ENCODE measurements at places on chromosomes 16 and 17. TPM values are rescaled to one million over a fixed set of nuclear protein-coding genes. Genes with fewer than 3 reads are reported as not detected.

Gene CTRB2
- not detected for total RNA-seq

DNA sequence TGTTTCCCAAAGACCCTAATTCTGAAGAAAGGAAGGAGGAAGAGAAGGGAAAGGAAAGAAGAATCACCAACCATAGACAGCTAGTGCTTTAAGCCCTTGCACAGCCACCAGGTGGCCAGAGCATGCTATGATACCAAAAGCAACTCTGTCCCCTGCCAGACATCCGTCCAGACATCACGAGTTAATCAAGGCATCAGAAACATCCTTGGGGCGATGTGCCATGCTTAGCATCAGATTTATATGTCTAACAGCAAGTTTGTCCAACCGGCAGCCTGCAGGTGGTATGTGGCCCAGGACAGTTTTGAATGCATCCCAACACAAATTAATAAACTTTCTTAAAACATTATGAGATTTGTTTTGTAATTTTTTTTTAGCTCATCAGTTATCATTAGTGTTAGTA is 2.9 kb upstream of the CRYBA1 start:
- peak; percentile 65 for DNase-seq

Gene CACNG4
- total RNA-seq: not detected

DNA sequence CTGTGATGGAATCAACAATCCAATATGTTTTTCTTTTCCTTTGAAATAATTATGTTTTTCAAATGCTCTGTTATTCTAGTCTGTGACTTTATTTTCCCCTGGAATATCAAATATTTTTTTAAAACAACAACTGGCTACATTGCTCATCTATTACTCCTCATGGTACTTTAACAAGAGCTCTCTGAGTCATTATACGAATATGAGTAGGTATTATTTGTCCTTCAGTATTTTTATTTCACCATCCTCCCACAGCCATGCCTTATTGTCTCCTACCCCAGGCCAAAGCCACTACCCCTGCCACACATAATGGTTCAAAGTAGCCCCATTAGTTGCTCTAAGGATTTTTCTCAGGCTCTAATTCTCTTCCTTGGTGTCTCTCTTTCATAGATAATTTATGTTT is 1572.3 kb downstream of the CDH8 start:
- no peak for DNase-seq

Gene SYNGR3
- 12.0 TPM for total RNA-seq

Gene UBB
- 1,291 TPM for total RNA-seq

GRCh38 chr17:57945996-57946797 is 9.0 kb downstream of the CUEDC1 start:
- no peak for DNase-seq

GRCh38 chr17:1785930-1786329 is 24.1 kb downstream of the SERPINF1 start:
- no peak for DNase-seq

Gene CENPX
- total RNA-seq: 130 TPM

- DNase-seq: peak; percentile 85
These were observed at the start of gene MCRIP2 for GRCh38 chr16:641326-642188. Gene MCRIP2, plus strand, starts transcription at chr16:641828. Its CDS starts 164 bp downstream, at chr16:641992.

Gene HIC1
- total RNA-seq: 0.32 TPM

Gene KRT35
- not detected for total RNA-seq

DNA sequence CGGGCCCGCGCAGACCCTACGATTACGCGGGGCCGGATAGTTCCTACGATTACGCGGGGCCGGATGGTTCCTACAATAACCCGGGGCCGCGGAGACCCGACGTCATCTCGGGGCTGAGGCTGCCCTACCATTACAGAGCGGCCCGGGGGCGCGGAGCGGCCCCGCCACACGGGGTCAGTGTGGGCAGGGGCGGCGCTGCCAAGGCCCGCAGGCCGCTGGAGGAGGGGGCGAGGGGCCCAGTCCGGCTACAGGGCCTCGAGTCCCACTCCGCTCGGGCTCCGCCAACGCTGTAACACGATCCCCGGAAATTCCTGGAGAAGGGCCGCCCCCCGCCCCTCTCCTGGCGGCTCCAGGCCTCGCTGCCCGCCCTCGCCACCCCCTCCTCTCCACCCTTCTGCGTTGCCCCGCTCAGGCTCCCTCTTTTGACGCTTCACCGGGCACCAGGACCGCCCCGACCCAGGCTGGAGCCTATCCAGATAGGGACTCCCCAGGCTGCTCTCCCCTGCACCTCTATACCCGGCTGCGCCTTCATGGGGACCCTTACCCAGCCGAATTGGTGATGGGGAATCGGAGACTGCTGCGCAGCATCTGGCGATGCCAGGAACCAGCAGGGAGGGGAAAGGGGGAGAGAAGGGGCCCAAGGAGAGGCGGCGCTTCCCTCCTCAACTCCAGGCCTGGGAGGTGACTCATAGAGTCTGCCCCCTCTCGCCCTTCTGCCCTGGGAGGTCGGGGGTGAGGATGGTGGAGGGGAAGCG is at the start of gene RAB34:
Gene RAB34, minus strand, starts transcription at position 291 of the 755 bp plus-strand sequence. CDS start 602 bp downstream, outside the sequence.
- no peak for DNase-seq

GRCh38 chr16:87471278-87472141 is 21.3 kb downstream of the ZCCHC14 start:
- no peak for DNase-seq

Gene UTS2R
- 34.9 TPM for total RNA-seq

GRCh38 chr17:6453279-6454024 is 9.2 kb downstream of the PIMREG start:
- no peak for DNase-seq

DNA sequence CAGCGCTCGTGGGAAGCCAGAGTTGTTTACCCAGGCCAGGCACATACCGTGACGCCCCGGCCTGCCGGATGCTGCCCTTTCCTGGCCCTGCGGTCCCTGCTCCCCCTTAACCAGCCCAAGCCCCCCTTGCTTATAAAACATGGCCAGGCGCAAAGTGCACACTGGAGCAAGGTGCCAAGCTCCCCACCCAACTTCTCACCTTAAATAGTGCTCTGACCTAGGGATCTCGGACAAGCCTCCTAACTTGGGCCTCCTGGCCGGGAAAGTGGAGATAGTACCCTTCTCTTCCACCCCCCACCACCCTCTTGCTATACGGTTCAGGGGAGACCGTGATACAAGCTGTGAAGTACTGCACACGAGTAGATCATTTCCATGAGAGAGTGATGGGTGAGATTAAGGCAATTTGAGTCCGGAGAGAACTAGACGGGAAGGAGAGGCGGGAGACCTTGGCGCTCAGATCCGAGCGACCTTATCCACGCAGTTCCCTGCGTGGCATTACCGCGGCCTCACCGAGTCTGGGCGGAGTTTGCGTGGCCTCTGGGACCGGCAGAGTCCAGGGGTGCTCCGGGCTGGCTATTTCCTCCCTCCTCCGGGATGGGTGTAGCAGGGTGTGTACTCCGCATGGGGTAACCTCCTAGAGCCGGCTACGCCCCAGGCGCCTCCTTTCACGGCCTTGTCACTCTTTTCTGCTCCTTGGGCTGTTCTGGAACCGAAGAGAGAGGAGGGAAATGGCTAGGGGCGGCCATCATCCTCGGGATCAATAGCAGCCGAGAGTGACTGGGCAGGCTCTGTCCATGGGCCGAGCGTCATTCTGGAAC is 4.4 kb upstream of the LHX1 start:
- DNase-seq: no peak

Gene SOST
- total RNA-seq: not detected

DNA sequence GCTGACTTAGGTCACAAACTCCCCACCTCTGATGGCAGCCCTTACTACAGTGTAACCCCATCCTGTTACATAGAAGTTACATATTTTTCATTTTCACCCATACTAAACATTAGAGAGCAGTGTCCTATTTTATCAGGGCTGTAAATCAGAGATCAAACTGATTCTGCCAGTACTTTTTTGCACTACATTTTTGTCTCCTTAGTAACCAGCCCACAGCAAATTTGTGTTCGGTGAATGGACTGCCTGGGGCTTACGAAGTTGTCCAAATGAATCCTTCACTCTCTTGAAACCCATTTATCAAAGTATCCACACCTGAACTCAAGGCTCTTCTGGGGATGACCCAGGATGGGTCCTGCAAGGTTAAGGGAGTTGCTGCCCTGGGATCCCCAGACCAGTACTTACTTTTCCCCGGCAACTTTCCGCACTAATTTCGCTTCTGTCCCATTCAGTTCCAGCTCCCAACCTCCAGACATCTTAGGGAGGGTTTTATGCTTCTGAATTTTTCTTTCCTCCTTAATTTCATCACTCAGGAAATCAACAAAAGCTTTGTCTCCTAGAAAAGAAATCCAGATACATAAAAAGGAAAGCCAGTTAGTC is 1.1 kb downstream of the C1QBP start:
- DNase-seq: no peak

DNA sequence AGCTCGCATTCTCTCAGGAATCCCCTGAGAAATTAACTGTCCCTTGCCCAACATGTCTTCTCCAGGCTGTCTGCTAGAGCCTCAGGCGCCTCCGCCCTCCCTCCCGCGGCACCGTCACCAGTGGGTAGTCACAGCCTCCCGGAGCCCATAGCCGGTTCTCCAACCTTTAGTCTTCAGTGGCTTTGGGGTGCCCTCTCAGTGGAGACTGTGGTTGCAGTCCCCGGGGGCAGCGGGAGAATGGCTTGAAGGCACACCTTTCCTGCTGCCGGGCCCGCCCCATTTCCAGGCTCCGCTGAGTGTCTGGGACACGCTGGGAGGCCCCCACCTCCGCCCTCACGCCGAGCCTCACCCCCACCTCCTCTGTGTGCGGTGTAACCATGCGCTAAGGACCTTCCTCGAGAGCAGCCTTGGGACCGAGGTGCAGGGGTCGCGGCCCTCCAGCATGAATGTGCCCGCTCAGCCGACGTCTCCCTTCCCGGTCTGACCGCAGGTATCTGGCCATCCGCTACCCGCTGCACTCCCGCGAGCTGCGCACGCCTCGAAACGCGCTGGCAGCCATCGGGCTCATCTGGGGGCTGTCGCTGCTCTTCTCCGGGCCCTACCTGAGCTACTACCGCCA is 1.7 kb downstream of the GALR2 start:
- no peak for DNase-seq

DNA sequence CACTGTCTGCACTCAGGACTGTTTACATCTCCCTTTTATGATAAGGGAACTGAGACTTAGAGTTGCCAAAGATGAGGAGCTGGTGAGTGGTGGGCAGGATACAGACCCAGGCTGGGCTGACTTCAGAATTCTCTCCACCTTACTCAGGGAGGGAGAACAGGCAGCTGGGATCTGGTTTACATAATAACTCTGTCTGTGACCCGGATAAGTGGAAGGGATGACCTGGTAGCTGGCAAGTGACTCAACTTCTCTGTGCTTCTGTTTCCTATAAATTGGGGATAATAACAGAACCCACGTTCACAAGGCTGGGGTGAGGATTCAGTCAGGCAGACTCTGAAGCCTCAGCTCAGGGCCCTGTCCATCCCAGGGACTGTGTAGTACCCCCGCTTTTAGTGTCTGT is 2.6 kb downstream of the SNX20 start:
- no peak for DNase-seq

Gene KATNIP
- 11.2 TPM for total RNA-seq

Gene TPSD1
- total RNA-seq: not detected

GRCh38 chr17:82900741-82901140 is 60.9 kb upstream of the ZNF750 start:
- no peak for DNase-seq

Gene TMEM101
- 22.5 TPM for total RNA-seq

GRCh38 chr17:18043491-18043890 is 4.3 kb downstream of the GID4 start:
- peak; percentile 33 for DNase-seq

- no peak for DNase-seq
These were observed 75.1 kb downstream of the FOXL1 start for GRCh38 chr16:86653285-86654006.

GRCh38 chr17:42579794-42580551 is 2.4 kb upstream of the PSMC3IP start:
- DNase-seq: no peak

DNA sequence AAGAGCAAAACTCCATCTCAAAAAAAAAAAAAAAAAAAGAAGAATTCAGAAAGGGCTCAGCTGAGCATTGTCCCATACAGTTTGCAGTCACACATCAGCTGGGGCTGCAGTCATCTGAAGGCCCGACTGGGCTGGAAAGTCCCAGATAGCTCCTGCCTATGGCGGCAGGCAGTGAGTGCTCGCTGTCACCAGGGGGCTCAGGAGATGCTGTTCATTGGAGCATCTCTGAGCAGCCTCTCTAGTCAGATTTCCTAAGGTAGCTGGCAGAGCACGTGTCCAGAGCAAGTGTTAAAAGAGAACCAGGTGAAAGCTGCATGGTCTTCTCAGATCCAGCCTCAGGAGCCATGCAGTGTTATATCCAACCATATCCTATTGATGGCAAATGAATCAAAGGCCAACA is 75.8 kb downstream of the WSCD1 start:
- DNase-seq: peak; percentile 3

- no peak for DNase-seq
These were observed 21.7 kb upstream of the ABCC11 start for GRCh38 chr16:48269011-48269410.

- no peak for DNase-seq
These were observed 214.0 kb upstream of the CIBAR2 start for GRCh38 chr16:85326113-85326793.

DNA sequence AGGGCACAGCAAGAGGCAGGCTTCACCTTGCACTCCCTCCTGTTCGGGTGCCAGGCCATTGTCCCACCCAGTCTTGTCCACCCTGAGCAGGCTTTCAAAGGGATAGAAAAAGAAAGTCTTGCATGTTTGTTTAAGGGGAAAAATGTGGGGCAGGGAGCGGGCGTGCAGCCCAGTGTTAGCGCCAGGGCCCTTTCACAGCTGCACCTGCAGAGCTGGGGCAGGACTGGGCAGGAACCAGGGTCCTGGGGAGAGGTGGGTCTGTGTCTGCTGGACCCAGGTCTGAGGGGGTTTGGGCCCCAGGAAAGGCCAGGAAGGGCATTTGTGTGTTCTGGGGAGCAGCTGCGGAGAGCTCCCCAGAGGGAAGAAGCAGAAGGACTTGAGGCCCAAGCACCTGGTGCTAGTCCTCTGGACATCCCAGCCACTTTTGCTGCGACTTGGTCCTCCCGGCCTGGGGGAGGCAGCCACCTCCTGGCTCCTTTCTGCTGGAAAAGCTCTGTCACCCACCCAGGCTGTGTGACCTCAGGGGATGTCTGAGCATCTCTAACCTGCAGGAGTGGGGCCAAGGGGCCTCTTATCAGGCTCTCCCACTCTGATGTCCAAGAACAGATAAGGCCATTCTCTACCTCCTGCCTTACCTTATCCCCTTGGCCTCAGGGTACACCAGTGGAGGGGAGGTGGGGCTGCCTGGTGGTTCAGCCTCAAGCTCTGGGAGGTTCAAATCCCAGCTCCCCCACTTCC is 44.7 kb downstream of the PSME3IP1 start:
- no peak for DNase-seq

- no peak for DNase-seq
These were observed 219.9 kb upstream of the CIBAR2 start for GRCh38 chr16:85332175-85332574.

Gene FLII
- total RNA-seq: 235 TPM

GRCh38 chr17:372157-373152 is 19.8 kb upstream of the RPH3AL start:
- DNase-seq: no peak

Measured in OCI-LY7 (cell line).